CD4-positive, alpha-beta T cell treated with Interleukin-4 for 4 hours (primary cell): ENCODE measurements at places on chromosomes 1 and 21.

GRCh38 chr1:203702130-203702577 lies 62.8 kb upstream of the LAX1 start:
- peak; percentile 49 for DNase-seq

DNA sequence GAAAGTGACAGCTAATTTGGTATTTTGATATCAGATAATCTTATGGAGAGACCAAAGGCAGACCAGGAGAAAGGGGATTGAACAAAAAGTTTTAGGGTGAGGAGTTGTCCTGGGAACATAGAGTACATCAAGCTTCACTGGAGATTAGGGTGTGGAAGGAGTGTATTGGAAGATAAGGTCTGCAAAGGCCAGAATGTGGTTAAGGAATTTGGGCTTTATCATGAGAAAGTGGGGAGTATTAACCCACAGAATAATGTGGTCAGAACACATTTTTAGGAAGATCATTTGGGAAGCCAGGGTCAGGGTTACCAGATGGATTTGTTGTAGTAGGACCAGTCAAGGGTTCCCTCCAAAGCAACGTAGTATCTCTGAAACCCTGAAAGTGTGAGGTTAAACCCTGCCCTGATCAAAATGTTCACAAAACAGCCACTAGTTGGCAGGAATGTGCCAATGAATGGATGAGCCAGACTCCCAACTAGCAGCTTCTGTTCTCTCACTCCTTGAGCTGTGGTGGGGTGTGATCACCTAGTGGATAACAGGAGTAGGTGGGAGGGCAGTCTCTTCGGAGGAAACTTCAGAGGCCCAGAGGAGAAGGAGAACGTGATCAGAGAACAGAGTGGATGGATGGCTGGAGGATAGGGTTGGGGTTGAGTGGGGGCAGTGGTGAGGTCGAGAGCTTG lies 35.8 kb downstream of the SLC2A1 start:
- peak; percentile 80 for DNase-seq

DNA sequence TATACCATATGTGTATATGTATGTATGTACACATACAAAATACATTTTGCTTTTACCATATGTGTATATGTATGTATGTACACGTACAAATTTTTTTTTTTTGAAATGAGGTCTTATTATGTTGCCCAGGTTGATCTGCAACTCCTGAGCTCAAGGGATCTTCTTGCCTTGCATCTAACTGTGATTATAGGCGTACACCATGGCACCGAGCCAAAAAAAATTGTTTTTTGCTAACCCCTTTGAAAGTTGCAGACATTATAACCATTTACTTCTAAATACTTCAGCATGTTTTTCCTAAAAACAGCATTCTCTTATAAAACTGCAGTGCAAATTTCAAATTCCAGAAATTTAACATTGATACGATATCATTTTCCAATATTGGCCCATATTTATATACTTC lies 147.0 kb downstream of the POU2F1 start:
- no peak for DNase-seq

DNA sequence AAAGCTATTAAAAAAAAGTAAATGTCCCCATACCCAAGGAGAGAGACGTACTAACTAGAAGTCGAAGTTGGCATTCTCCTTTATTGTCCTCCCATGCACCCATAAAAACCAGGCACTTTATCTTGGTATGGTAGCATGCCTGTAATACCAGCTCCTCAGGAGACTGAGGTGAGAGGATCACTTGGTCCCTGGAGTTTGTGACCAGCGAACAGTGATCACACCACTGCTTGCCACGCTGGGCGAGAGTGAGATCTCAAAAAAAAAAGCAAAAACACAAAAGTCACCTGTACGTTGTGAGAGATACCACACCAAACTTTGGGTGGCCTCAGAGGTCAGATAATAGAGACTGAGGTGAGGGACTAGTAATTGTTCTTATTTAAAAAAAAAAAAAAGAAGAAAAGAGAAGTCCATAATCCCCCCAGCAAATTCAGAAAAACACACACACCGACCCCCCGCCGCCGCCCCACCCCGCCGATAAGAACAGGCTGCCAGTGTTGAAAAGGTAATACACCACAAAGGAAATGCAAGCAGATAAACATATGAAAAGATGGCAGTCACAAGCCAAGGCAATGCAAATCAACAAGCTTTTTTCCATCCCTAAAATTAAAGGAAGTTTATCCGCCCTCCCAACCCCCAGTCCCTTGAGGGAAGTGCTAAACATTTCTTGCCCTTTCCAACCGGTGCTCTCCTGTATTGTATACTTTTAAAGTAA lies 3.6 kb downstream of the L1TD1 start:
- no peak for DNase-seq

DNA sequence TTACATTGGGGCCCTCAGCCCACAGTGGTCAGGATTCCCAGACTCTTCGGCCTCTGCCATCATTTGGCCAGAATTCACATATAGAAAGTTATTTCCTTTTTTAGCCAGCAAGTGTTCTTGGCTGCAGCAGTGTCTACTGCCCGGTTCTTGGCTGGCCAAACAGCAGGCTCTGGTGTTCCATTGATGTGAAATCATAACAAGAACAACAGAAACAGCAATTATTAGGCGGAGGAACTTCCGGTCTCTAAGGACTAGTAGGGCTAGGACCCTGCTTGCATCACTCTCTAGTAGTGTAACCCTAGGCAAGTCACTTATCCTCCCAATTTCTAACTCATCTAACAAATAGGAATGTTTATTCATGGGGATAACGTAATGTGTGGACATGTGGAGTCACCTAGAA lies 8.7 kb upstream of the GJA5 start:
- DNase-seq: no peak

DNA sequence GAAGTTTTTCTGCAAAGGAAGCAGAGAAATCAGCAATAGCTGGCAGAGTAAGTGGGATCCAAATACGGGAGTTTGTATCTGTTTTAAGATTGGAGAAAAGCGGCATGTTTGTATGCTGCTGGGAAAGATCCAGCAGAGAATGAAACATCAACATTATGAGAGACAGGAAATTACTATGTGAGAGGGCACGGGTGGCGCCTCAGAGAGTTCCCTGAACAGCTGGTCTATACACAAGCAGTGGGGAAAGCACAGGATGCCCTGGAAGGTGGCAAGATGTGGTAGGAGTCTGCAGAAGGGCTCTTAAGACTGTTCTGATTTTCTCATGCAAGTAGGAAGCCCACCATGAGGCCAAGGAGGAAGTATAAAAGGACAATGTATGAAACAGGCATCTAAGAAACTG lies 130.4 kb downstream of the RERE start:
- no peak for DNase-seq

DNA sequence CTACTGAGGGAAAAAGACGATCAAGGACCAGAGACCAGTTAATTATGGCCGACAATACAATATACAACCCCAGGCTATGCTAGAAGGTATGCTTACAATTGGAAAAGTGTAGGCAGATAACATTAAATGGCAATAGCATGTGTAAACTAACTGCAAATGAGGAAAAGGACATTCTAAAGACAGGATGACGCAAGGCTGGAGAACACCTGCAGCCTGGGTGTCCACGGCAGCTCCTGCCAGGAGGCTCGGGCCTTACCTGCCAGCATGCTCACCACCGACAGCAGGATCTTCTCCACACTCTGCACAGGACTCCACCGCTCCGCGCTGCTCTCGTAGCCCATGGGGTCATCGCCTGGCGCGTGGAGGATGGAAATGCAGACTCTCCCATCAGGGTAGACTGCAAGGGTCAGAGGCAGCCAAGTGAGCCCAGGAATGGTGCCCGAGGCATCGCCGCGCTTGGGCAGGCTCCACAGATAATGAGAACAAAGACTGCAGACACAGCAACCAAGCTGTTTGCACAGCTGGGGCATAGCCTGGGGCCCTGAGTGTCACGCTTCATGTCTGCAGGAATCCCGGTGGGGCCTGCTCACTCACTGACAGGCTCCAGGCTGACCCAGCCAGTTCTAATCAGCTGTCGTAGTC lies 28.2 kb downstream of the UBE2G2 start:
- no peak for DNase-seq

DNA sequence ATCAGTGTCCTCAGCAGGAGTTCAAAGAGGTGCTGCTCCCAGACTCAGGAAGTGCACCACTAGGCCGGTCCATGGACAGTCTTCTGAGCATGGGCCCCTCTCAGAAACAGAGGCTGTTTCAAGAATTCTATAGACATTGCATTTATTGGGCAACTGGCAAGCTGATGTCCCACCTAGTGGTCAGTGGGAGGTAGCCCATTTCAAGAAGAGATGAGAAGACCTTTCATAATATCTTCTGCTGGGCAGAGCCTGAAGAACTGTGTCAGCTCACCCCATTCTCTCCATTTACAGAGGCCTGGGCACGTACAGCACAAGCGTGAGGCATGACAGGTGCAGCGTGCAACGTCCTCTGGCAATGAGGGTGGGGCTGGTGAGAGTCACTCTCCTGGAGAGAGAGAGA lies 216.0 kb downstream of the DYRK1A start:
- no peak for DNase-seq
